ENCODE measurements at places on chromosomes 7 and 10.

GRCh38 chr10:53477313-53477675 lies 704.7 kb upstream of the MBL2 start:
- DNase-seq = no peak

DNA sequence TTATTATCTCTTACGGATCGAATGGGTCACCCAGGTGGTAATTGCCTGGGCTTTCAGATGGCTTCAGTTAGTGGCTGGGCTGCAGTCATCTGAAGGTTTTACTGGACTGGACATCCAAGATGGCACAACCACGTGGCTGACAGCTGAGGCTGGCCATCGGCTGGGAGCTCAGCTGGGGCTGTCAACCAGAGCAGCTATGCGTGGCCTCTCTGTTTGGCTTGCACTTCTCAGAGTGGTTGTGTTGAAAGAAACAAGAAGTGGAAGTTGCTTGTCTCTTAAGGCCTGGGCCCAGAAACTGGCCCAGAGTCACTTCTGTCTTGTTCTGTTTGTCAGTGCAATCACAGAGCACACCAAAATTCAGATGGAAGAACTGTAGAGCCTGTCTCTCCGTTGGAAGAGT lies 5.7 kb upstream of the GDI2 start:
- DNase-seq = no peak

- no peak for DNase-seq
Observed at GRCh38 chr10:6493521-6494441, 86.3 kb downstream of the PRKCQ start.

- no peak for DNase-seq
Observed at GRCh38 chr10:62805231-62806099, 945 bp downstream of the ADO start.

- DNase-seq = no peak
Observed at GRCh38 chr10:132149917-132150316, 36.8 kb upstream of the DPYSL4 start.

GRCh38 chr10:60358282-60358681 lies 31.4 kb downstream of the ANK3 start:
- DNase-seq = no peak

GRCh38 chr7:121624958-121625357 lies 228.8 kb upstream of the FAM3C start:
- DNase-seq = no peak

DNA sequence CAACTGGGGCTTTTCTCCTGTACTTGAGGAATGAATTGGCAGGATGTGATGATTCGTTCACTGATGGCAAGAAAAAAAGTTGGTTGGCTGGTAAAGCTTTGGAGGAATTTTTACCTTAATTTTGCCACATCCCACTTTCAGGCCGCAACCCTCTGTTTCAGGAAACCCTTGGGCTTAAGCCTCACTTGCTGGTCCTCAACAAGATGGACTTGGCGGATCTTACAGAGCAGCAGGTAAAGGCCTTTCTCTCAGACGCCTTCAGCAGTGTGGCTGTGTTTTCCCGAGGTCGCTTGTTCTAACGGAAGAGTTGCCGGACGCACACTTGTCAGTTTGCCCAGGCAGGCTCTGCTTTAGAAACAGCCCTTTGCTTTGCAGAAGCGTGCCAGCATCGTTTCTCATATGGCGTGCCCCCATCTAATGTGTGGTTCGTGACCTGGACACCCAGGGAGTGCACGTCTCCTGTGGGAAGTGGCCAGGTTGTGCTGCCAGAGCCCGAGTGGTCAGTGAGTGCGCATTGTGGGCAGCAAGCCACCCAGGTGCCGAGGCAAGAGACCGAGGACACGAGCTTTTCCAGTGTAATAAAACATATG lies 2.2 kb downstream of the MTG1 start:
- no peak for DNase-seq

- no peak for DNase-seq
Observed at GRCh38 chr7:85176197-85176596, 10.7 kb downstream of the SEMA3D start.

DNA sequence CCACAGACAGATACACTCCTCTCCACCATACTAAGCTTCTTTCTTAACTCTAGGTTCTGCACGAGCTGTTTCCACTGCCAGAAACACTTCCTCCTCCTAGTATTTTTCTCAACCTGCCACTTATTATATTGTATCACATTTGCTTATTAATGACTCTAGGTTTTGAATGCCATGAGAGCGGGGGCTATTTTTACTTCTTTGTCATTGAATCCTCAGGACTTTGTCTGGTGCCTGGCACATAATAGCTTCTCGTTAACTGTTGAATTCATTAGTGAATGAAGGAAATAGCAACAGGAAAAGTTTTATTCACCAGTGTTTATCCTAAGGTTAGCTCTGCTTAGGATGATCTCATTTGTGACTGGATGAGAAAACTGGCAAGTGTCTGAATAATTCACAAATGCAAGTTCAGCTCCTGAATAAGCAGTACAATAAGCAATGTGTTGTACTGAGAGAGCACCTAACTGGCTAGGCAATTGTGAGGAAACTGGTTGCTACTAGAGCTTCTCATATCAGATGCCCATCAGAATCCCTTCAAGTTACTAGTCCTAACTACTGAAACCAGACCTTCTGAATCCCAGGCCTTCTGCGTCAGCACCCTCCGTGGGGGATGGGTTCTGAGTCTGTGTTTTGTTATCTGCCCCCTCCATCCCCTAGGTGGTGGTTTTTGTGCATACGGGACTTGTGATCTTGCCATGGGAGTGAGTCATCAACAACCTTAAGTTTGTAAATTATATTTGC lies 92.7 kb downstream of the LSMEM1 start:
- no peak for DNase-seq

DNA sequence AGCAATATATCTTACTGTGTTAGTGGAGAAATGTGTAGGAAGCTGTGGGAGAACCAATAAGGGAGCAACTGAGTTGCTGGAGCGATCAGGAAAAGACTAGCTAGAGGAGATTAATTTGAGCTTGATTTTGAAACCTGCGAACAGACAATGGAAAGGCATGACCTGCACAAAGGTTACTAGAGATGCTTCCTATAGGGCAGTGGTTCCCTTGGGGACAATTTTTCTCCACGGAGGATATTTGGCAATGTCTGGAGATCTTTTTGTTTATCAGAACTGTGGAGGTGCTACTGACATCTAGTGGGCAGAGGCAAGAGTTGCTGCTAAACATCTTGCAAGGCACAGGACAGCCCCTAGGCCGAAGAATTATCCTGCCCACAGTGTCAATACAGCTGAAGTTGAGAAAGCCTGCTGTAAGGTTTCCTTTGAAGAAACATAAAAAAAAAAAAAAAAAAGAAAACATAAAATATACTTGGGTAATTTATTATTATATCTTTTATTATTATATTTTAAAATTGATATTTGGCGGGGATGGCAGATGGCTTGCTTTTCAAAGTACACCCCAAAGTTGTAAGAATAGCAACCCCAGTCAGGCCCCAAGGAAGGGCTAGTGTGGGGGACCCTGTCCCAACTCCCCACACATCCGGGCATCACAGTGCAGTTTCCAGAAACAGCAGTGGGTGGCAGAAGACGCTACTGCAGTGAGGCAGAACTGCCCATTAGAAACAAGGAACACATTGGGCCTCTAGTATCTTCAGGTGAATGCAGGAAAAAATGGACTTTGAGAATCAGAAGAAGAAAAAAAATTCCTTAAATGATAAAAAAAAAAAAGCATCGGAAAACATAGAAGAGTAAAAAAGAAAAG lies 481.6 kb downstream of the SH2D4B start:
- DNase-seq = no peak

- DNase-seq = no peak
Observed at GRCh38 chr7:146764458-146764857, 647.9 kb downstream of the CNTNAP2 start.

- no peak for DNase-seq
Observed at GRCh38 chr10:110016039-110016438, 8.3 kb downstream of the ADD3 start.

GRCh38 chr10:122561212-122561611 lies 658 bp downstream of the DMBT1 start:
- no peak for DNase-seq

- no peak for DNase-seq
Observed at GRCh38 chr7:24717694-24718320, 39.5 kb downstream of the GSDME start.

- DNase-seq = no peak
Observed at GRCh38 chr10:87916515-87916914, 53.1 kb downstream of the PTEN start.

GRCh38 chr7:95421847-95422444 lies 12.9 kb downstream of the PON2 start:
- no peak for DNase-seq

GRCh38 chr7:43290978-43291377 lies 178.5 kb downstream of the HECW1 start:
- DNase-seq = no peak

- no peak for DNase-seq
Observed at GRCh38 chr10:47261121-47261520, 38.9 kb upstream of the GDF10 start.

DNA sequence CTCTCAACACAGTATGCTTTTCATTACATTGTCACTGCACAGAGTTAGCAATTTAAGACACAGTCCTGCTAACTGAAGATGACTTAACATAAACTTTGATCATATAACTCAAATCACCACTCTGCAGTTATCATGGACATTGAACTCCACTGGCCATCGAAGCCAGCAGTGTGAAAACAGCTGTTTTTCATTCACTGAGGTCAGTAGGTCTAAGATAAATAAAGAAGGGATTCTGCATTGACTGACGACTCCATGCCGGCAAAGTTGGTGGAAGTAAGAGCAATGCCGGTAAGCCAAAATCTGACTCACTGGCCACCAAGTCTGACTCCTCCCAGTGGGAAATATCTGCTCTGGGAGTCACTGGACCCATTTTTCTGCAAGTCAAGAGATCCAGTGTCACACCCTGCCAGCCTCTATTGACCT lies 449.9 kb upstream of the ANKRD30A start:
- DNase-seq = no peak

GRCh38 chr10:103265717-103266329 lies 11.1 kb upstream of the INA start:
- peak; percentile 52 for DNase-seq

DNA sequence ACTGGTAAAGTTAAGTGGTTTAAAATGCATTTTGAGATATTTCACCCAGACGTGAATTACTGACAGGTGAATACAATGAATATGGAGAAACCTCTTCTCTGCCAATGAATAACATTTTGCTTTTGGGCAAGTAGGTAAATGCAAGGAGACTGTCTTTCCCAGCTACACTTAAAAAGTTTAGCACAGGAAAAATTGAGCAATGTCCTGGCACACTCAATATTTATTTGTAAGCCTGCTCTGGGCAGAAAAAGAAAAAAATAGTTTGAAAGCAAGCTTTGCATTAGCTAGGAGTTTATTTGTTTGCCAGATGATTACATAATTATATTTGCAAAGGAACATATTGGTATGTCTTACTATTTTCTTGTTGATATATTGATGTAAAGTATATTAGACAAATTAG lies 624.2 kb downstream of the ACTR3B start:
- DNase-seq = no peak

DNA sequence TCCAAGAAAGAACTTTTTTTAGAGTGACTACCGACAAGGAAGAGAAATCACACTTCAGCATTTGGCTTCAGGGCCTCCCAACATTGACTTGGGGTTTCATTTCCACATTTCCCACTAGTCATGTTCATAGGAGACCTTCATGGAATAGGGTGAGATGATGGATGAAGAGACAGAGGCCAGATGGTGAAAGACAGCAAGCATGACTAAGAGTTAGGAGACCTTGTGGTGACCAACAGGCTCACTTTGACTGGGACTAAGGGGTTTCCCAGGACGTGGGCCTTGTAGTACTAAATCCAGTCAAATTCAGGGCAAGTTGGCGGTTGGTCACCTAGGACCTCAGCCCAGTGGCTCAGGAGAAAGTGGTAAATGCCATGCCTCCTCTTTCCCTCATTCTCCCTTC lies 3.0 kb upstream of the GIMAP5 start:
- no peak for DNase-seq

DNA sequence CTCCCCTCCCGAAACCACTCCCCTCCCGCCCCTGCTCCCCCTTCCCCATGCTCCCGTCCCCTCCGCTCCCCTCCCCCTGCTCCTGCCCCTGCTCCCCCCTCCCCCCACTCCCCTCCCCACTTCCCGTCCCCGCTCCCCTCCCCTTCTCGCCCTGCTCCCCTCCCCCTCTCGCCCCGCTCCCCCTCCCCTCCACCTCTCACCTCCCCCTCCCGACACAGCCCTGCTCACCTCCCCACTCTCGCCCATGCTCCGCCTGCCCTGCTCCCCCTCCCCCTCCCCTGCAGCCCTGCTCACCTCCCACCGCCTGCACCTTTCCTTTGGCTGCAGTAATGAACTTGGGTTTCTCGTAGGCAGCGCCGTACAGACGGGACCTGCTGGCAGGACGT lies 49.9 kb upstream of the NKX6-2 start:
- no peak for DNase-seq

DNA sequence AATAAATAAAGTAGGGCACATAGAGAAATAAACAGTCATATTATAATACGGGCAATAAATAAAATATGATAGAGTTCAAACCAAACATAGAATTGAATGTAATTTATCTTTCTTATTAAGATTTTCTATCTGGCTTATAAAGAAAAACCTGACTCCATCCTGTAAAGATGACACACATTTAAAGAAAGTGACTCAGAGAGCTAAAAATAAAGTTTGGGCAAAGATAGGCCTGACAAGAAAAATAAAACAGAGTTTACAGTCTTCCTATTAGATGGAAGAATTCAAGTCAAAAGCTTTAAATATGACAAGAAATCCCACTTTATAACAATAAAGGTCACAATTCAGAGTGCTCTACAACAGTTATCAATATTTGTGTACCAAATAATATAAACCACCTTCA lies 580.6 kb downstream of the PHTF2 start:
- no peak for DNase-seq

- DNase-seq = no peak
Observed at GRCh38 chr7:17506095-17506494, 207.6 kb downstream of the AHR start.

GRCh38 chr10:131448171-131448570 lies 136.7 kb upstream of the TCERG1L start:
- DNase-seq = no peak

DNA sequence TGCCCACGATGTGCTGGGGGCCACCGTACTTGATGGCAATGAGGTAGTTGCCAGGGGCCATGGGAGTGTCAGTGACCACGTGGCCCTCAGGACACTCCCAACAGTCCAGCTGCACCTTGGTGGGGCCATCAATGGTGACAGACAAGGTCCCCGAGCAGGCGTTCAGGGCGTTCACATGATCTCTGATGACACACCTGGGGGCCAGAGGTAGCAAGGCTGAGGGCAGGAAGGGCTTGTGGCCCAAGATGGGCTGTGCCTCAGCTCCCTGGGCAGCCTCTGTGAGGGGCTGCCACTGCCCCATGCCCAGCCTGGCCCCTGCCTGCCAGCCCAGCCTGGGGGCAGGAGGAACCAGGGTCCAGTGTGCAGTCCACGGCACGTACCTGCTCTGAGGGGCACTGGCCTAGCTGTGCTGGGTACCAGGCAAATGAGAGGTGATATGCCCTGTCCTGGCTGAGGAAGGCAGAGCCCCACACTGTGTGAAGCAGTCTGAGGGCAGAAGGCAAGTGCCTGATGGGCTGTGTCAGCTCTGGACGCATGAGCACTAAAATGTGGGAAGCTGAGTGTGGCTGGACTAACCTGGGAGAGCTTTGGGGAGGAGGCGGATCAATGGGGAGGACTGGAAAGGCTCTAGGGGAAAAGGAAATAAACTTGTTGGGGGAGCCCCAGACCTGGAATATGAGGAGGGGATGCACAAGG lies 3.5 kb upstream of the KCP start:
- DNase-seq = no peak
